ENCODE measurements at places on chromosomes 5 and 9.
A peak's percentile ranks its signal among the peaks of the same experiment; 100 is the strongest.

GRCh38 chr9:99357575-99357974, 135.5 kb downstream of the SEC61B start:
- no peak for DNase-seq

- DNase-seq, result no peak
These were observed 160.4 kb upstream of the PHYKPL start for GRCh38 chr5:178392931-178393394.

- no peak for DNase-seq
These were observed 18.1 kb downstream of the SLC12A2 start for GRCh38 chr5:128101676-128102075.

DNA sequence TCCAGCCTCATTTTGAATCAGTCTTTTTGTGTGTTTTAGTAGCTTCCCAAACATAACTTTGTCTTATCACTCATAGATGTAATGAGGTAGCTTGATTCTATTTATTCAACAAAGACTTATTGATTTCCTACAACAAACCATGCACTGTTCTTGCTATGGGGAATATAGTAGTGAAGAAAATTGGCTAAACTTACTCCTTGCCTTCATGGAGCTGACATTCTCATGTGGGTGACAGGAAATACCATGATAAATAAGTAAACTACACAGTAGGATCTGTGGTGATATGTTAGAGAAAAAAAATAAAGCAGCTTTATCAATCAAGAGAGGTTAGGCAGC, 255.7 kb upstream of the TNC start:
- DNase-seq, result no peak

DNA sequence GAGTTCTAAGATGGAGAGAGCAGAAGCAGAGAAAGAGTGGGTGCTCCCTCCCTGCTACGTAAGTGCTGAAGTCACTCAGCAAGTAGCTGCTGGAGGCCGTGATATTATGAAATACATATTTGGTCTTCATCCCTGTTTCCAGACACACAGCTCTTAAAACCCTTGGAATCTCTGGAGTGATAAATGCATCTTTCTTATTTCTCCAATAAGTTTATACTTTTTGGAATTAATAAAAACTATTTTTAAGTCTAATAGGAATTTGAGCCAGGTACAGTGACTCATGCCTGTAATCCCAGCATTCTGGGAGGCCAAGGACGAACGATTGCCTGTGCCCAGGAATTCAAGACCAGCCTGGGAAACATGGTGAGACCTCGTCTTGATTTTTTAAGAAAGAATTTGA, 60.6 kb downstream of the AUH start:
- DNase-seq, result no peak

DNA sequence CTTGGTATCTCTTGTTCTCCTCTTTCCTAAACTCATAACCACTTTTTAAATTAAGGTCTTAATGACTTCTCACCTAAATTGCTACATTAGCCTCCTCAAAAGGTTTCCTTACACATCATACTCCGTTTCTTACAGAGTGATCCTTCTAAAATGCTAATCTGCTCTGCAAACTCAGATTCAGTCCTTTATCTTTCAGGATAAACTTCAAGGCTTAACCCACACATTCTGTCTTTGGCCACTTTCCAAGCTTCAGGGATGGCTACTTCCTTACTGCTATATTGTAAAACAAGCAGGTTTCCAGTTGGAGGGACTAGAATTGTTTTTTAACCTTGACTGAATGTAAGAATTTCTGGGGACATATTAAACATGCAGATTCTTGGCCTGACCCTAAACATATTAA, 105.5 kb upstream of the CHD1 start:
- no peak for DNase-seq

- no peak for DNase-seq
These were observed 18.7 kb upstream of the PIK3R1 start for GRCh38 chr5:68196876-68197275.

DNA sequence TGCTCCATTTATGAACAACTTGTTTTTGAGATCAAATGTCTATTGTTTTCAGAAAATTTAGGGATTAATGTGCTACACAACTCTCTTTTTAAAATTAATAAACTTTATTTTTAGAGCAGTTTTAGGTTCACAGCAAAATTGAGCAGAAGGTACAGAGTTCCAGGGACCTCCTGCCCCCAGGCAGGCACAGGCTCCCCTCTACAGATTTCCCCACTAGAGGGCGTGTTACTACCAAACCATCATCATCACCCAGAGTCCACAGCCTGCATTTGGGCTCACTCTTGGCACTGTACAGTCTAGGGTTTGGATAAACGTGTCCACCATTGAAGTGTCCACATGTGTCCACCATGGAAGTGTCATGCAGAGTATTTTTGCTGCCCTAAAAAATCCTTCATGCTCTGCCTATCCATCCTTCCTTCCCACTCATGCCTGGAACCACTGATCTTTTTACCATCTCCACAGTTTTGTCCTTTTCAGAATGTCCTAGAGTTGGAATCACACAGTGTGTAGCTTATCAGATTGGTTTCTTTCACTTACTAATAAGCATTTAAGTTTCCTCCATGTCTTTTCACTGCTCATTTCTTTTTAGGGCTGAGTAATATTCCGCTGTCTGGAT, 61.7 kb downstream of the MRPL36 start:
- peak; percentile 57 for DNase-seq

DNA sequence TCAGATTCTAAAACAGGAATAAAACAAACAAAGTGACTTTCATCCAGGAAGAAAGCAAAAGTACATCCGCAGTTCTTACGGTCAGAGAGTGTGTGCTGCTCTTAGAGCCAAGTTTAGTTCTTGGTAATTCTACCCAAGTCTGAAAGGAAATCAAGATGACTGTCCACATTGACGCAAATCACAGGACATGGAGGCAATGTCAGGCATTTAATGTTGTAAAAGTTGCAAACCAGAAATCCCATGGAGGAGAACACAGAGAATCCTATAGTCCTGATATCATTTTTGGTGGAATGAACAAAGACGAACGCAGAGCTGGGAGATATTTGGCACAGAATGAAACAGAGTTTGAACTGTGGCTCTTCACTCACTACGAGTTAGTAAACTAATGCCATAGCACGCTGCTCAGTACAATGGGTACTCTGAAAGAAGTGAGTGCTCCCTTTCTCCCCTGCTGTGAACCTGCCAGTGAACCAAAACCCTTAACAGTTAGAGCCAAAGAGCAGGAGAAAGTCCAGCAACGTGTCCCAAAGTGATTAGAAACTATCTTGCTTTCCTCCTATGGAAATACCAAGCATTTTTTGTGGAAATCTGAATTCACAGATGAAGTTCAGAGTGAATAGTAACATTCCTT, 74.3 kb downstream of the MUSK start:
- no peak for DNase-seq

GRCh38 chr5:61603211-61603908, 271.3 kb downstream of the ZSWIM6 start:
- no peak for DNase-seq

DNA sequence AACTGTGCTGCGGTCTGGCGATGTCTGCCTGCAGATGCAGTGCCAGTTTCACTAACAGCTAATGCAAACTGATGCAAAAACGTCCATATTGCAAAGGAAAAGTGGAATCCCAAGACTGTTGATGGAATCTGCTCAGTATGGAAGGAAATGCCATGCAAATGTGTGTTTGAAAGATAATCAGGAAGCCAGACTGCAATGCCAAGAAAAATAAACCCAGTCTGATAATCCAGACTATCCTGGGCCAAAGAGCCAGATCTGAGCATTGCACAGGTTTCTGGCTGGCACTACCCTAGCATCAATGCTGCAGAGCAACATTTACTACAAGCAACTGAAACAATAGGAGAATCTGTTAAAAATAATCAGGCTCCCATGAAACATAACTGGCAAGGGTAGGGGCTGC, 130.3 kb downstream of the FSTL4 start:
- no peak for DNase-seq

DNA sequence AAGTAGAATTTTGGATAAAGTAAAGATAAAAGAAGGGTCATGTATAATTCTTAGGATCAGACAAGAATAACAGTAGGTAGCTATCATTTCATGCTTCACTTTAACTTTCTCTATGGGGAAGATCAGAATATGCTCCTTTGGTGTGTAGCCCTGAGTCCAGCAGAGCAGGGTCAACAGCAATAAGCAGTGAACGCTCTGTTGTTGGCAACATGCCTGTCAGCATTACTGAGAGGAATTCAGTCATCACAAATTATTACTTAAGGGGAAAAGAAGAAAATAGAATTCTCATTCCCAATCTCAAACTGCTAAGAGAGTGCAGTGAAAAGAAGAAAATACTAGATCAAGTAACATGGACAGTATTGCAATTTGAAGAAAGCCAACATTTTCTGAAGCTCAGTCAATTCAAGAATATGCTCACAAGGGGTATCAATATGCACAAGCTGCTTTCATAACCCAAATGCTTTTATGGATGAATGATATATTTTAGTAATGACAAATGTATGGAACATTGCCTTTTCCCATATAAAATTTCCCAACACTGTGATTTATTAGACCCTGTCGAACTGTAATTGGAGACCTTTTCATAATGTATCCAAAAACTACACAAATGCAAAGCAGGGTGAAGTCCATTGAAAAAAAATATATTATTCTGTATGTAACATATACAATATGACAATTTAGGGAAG, 1359.4 kb downstream of the EFNA5 start:
- no peak for DNase-seq

DNA sequence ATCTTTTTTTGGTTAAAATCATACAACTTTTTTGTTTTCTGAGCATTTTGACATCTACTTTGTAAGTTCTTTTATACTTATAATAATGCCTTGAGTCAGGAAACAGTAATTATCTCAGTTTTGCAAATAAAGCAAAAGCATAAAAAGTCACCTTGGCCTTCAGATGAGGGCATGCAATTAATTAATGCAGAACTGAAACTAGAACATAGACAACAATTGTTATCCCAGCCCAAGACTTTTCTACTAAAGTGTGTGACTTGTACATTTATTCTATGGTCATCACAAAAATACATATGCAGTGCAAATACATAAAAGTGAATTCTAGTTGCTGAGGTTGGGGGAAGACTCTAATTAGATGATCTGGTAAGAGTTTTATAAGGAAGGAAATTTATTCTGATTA, 179.9 kb downstream of the ST8SIA4 start:
- DNase-seq, result no peak

GRCh38 chr9:109834855-109835254, 54.9 kb downstream of the PALM2AKAP2 start:
- no peak for DNase-seq

GRCh38 chr5:150394131-150394530, 18.6 kb downstream of the CD74 start:
- no peak for DNase-seq

GRCh38 chr9:130090915-130091314, 37.2 kb downstream of the GPR107 start:
- DNase-seq, result no peak

GRCh38 chr9:96344458-96345180, 38.9 kb downstream of the SLC35D2 start:
- no peak for DNase-seq

GRCh38 chr5:138978581-138978980, 103.4 kb upstream of the LRRTM2 start:
- DNase-seq, result no peak

- no peak for DNase-seq
These were observed 2.8 kb downstream of the MAMDC4 start for GRCh38 chr9:136854842-136855460.

- no peak for DNase-seq
These were observed 95.9 kb upstream of the TNC start for GRCh38 chr9:115213818-115214334.

DNA sequence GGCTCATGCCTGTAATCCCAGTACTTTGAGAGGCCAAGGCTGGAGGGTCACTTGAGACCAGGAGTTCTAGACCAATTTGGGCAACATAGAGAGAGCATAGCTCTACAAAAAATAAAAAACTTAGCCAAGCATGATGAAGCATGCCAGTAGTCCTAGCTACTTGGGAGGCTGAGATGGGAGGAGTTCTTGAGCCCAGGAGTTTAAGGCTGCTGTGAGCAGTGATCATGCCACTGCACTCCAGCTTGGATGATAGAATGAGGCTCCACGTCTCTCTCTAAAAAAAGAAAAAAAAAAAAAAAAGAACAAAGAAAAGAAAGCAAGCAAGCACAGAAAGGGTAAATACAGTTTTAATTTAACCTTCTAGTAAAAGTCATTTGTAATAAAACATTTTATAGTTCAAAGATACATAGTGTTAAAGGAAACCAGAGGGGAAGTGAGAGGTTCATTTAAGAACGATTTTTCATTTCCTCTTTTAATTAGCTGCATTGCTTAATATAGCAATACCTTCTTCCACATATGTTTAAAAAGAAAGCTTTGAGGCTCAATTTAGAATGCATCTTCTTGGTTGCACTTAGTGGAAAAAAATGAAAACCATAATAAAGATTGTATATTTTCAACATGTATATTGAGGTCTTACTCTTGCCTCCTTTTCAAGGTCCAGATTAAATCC, 14.9 kb downstream of the GAPT start:
- DNase-seq, result no peak

- no peak for DNase-seq
These were observed 132.3 kb upstream of the ELL2 start for GRCh38 chr5:96093890-96094381.

DNA sequence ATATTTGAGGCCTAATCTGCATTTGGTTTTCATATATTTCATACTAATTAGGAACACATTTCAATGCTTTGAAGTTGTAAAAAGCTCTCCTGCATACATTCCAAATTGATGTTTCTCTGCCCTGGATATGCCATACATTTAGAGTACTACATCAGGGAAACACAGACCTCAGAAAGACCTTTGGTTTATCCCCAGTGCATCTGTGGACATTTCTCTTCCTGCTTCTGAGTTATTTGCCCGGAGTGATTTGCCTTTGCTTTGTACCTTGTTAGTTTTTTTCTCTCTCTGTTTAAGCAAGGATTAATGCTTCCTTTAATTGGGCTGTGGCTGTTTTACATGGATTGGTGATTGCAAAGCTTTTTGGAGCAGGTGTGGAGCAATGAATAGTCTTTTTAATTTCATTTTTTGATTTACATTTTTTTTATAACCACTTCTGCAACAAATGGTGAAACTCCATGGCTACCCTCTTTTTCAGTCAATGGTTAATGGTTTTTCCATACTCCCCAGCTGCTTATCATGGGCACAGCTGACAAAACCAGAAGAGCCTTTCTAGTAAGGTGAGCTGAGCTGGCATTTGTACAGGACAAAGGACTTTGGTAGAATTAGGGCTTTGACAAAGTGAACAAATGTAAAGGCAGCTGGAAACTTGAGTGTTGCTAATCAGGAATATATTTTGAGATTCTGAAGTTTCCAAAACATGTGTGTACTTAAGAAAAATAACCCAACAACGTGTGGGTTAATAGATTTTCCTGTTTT, 54.2 kb downstream of the ZSWIM6 start:
- no peak for DNase-seq

- DNase-seq, result no peak
These were observed 32.5 kb upstream of the OR2K2 start for GRCh38 chr9:111362526-111362925.

GRCh38 chr9:98117984-98118639, 910 bp downstream of the TRIM14 start:
- peak; percentile 53 for DNase-seq

GRCh38 chr5:146006470-146007190, 70.3 kb downstream of the SH3RF2 start:
- DNase-seq, result no peak

- DNase-seq, result no peak
These were observed 39.3 kb downstream of the SECISBP2 start for GRCh38 chr9:89357331-89358197.

- no peak for DNase-seq
These were observed 16.3 kb downstream of the PDGFRB start for GRCh38 chr5:150139334-150139733.

Data from stimulated activated CD4-positive, alpha-beta T cell treated with anti-CD3 and anti-CD28 coated beads, Interleukin-15, amount 100 ng/mL, for 24 hours (primary cell).